Psoas muscle (tissue), 8 donors: ENCODE measurements at places on chromosomes 2 and 18. TPM values are rescaled to one million over a fixed set of nuclear protein-coding genes. Genes with fewer than 3 reads are reported as not detected.

The ELP2 gene
- 57.7 TPM for total RNA-seq

The AQP4 gene
- total RNA-seq: 9.0 TPM

The ZNF804A gene
- not detected for total RNA-seq

The DCDC2C gene
- total RNA-seq: not detected

The SFTPB gene
- total RNA-seq: 0.25 TPM

The UGT1A8 gene
- not detected for total RNA-seq

The SERPINB13 gene
- total RNA-seq: not detected

The C1QL2 gene
- total RNA-seq: not detected

The GCKR gene
- not detected for total RNA-seq

The GALNT5 gene
- not detected for total RNA-seq

The NDC80 gene
- 0.17 TPM for total RNA-seq

The MRPL53 gene
- total RNA-seq: 118 TPM

The GNLY gene
- 3.4 TPM for total RNA-seq

The SLC9A4 gene
- total RNA-seq: not detected

The CFAP65 gene
- not detected for total RNA-seq

The VAMP8 gene
- 15.7 TPM for total RNA-seq

The ABCG5 gene
- not detected for total RNA-seq

The ATP9B gene
- total RNA-seq: 11.4 TPM

The SLC8A1 gene
- total RNA-seq: 4.9 TPM

The IGFBP2 gene
- 16.5 TPM for total RNA-seq

The GCG gene
- not detected for total RNA-seq

The RNF125 gene
- 4.2 TPM for total RNA-seq

The ZNF513 gene
- total RNA-seq: 14.6 TPM

The LRATD1 gene
- total RNA-seq: 0.82 TPM

The LOXHD1 gene
- total RNA-seq: 0.11 TPM

The STPG4 gene
- total RNA-seq: not detected

The KYNU gene
- total RNA-seq: 0.69 TPM

The CDK15 gene
- total RNA-seq: 0.92 TPM

The POTEI gene
- total RNA-seq: not detected

The ARHGAP28 gene
- 6.0 TPM for total RNA-seq

The PRKAG3 gene
- total RNA-seq: 70.2 TPM

The ASB18 gene
- 2.1 TPM for total RNA-seq

The B4GALT6 gene
- 8.5 TPM for total RNA-seq

The MC5R gene
- not detected for total RNA-seq

The MAP3K2 gene
- 26.4 TPM for total RNA-seq

The EGR4 gene
- total RNA-seq: not detected

The MEIS1 gene
- 0.77 TPM for total RNA-seq

The NEU2 gene
- not detected for total RNA-seq
